Stimulated activated CD8-positive, alpha-beta memory T cell treated with anti-CD3 and anti-CD28 coated beads, Interleukin-7, amount 100 ng/mL, for 24 hours (primary cell): ENCODE measurements at places on chromosomes 5 and 9.

GRCh38 chr9:13364271-13365000 lies 84.9 kb upstream of the MPDZ start:
- DNase-seq = no peak

DNA sequence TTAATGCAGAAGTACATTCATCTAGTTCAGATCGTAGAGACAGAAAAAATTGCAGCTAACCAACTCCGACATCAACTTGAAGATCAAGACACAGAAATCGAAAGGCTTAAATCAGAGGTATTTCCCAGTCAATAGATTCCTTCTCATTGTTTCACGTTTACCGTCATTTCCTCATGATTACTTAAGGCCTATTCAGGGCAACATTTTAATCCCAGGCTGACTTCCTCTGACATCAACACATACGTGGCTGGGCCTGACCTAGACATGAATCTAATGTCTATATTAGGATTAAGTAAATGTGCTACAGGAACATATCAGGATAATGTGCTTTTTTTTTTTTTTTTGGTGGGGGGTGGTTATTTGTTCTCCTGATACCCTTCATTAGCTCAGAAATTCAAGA lies 107.9 kb downstream of the RASGRF2 start:
- DNase-seq = no peak

DNA sequence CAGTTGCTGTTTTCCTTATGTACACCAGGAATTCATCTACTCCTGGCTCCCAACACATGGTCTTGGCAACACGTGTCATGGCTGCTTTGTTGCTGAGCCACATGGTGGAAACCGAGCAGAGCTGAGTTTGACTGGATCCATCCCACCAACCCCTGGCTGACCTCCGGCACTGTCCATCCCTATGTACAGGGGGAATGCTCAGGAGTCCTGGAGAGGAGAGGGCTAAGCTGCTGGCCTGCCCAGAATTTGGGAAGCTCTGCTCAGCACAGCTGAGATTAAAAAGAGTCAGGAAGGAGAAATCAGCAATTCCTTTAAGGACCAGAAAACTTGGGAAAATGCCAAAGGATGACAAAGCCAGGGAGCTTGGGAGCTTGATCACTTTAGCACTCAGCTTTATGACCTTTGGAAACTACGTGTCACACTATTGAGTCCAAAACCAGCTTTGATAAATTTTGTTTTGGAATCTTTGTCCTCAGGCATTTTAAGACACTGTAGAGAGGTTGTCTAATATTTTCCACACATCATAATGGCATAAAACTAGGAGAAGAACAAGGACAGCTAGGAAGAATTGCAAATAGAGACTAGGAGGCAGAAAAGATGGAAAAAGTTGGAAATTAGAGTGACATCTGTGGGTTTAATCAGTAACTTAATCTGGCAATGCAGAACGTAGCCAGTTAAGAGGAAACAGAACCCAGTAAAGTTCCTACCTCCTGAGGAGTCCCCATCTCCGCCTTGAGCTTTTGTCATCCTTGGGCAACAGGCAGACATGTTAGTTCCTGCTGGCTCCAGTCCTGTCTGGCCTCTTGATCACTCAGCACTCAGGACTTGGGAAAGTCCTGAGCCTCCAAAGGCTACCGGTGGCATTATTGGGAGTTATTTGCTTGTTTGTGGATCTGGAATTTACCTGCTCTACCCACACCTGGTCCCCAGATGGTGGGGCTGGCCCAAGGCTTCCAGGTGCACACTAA lies 62.5 kb upstream of the PLPP1 start:
- DNase-seq = no peak

DNA sequence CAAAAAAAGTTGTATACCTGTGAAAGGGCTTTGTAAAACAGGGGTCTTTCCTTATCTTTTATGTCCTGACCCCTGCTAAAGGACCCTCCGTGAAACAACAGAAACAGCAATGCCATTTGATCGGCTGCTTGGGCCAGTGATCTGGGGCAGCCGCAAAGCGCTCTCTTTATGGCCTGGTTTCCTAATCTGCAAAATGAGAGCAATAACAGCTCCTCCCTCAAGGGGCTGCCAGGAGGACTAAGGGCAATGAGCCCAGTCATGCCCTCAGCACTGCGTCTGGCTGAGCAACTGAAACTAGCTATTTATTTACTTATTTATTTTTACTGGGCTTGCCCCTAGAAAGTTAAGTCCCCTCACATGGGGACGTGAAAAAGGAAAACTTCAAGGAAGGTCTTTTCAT lies 18.3 kb downstream of the CMBL start:
- DNase-seq = no peak

DNA sequence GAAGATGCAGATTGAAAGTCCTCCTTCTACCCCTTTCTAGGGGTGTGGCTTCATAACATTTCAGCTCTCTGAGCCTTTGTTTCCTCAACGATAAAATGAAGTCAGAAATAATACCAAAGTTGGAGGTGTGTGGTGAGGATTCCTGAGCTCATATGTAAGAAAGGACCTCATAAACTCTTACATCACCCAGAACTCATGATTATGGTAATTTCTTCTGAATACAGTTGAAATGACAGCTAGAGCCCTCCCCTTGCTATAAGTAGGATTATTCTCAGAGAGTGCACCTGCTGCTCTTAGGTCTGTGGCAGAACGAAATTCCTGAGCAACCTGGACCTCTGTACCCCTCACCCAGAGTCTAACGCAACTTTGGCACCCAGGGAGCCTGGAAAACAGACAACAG lies 291.4 kb upstream of the KLF4 start:
- no peak for DNase-seq

DNA sequence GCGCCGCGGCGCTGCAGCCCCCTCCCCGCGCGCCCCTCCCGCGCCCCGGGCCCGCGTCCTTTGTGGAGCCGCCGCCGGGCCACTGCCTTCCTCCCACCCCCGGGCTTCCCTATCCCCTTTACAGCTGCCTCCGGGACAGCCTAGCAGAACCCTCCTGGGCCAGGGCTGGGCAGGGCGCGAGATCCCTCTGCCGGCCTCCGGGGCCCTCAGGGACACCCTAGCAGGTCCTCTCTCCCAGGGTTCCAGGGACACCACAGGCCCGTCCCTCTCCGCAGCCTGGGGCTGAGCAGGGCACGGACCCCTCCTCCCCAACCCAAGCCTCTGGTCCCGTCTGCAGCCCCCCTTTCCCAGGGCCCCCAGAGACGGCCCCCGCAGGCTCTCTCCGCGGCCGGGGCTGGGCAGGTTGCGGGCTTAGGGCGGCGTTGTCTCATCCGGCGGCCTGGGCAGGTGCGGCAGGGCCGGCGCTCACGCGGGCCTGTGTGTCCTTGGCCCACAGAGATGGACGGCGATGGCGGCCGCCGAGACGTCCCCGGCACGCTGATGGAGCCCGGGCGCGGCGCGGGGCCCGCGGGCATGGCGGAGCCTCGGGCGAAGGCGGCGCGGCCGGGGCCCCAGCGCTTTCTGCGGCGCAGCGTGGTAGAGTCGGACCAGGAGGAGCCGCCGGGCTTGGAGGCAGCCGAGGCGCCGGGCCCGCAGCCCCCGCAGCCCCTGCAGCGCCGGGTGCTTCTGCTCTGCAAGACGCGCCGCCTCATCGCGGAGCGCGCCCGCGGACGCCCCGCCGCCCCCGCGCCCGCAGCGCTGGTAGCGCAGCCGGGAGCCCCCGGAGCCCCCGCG lies 710 bp downstream of the WNK2 start:
- no peak for DNase-seq

DNA sequence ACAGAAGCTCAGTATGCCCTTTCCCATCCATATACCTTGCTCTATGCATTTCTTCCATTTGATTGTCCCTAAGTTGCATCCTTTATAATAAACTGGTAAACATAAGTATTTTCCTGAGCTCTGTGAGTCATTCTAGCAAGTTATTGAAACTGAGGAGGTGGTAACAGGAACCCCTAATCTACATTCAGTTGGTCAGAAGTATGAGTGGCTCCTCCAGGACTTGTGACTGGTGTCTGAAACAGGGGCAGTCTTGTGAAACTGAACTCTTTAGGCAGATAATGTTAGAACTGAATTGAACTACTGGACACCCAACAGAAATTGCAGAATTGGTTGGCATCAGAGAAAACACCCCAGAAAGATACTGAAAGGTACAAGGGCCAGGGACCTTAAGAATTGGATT lies 133.1 kb upstream of the POU5F2 start:
- DNase-seq = no peak

DNA sequence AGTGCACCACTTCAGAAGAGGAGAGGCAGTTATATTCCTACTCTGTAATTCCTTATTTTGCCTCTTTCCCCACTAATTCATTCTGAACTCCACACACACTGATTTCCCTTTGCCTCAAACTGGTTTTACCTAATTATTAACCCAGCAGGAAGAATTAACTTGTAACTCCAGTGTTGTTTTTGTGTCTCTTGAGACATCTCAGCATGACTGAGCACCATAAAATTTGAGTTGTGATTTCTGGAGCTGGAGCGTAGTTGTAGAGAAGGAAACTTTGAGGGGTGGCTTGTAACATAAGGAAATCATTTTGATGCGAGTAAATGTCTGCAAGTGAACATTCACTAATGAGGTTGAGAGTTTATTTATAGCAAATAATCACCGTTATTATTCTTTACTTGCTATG lies 265.2 kb downstream of the TMEM38B start:
- DNase-seq = no peak
